ENCODE measurements at places on chromosomes 1 and 21.

- DNase-seq = no peak
Measured at GRCh38 chr1:49102752-49103151, 326.1 kb upstream of the BEND5 start.

DNA sequence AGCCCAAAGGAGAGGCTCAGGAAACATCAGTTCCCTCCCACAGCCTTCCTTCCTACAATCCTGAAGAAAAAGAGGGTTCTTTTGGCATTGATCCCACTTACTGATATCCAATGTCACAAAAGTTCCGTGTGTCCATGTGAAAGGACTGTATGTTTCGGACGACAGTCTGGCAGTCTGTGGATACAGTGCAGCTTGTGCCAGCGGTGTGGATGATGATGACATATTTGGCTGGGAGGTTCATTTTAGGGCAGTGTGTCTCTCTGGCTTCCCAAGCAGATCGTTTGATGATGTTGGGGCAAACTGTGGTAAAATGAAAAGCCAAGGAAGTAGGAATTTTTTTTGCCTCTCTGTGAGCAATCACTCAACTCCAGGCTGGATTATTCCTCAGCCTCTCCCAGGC is 10.4 kb downstream of the PGLYRP3 start:
- DNase-seq = no peak

DNA sequence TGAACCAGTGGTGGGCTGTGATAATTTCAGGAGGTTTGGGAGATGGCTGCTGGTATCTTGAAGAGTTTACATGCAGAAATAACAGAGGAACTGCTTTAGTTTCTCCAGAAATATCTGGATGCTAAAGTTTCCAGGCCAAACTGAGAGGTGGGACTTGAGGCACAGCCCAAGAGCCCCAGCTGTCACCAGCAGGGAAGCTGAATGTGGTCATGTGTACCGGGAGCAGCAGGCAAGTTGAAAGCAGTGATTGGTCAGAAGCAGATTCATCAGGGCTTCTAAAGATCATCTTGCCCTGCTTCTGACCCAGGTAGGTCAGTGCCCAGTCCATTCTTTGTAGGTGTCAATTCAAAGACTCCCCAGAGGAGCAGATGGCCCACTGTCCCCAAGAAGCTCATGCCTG is 7.9 kb upstream of the RPTN start:
- DNase-seq = no peak

GRCh38 chr1:36482724-36483388 is at the start of gene CSF3R:
Gene CSF3R (minus strand): TSS chr1:36482913. CDS start chr1:36479496, 3,417 bp downstream.
- DNase-seq = no peak

- no peak for DNase-seq
Measured at GRCh38 chr1:198730952-198731351, 92.1 kb downstream of the PTPRC start.

GRCh38 chr21:46376856-46377453 is 53.0 kb downstream of the PCNT start:
- DNase-seq = no peak

DNA sequence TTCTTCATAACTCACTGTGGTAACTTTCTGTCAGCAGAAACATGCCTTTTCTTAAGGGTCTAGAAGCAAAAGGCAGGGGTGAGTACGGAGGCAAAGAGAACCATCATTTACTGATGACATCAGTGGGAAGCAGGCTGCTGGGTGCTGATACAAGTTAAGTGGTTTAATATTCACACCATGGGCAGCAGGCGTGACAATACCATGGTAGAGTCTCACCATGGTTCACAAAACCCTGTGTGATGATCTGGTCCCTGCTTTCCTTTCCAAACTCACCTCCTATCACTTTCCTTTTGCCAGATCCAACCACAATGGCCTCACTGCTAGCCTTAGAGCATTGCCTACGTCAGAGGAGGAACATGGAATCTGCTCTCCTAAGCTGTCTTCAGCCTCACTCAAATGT is 8.7 kb downstream of the MAB21L3 start:
- no peak for DNase-seq
